ENCODE measurements at places on chromosomes 6 and 20.

DNA sequence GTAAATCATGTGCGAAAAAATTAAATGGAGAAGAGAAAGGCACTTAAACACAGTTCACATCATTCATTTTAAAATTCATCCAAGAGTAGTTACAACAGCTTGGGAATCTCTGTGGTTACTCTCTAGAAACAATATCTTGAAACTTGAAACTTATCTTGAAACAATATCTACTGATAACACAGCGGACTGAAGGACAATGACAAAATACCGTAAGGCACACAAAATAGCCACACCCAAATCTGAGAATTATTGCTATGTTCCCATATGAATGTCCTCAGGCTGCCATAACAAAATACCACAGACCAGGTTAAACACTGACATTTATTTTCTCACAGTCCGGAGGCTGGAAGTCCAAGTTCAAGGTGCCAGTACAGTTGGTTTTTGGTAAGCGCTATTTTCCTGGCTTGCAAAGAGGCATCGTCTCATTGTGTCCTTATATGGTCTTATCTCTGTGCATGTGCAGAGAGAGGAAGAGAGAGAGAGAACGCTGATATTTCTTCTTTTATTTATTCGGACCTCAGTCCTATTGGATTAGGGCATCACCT is 122.5 kb upstream of the BTBD3 start:
- DNase-seq: no peak

DNA sequence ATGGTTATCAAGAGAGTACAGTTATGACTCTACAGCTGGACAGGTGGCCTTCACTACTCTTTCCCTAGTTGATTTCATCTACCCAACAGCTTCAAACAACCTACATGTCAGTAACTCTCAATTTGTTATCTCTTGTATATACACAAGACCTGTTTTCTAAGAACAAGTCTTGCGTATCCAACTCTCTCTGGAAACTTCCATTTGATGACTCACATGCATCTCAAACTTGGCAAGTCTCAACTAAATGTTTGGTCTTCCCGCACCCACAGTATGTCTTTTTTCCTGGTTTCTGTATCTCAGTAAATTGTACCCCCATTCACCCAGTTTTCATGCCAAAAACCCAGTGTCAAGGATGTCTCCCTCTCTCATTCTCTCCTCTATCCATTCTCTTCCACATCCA is 97.7 kb downstream of the BTBD9 start:
- DNase-seq: no peak

- DNase-seq: no peak
Observed at GRCh38 chr6:151330130-151330696, 61.1 kb downstream of the ZBTB2 start.

DNA sequence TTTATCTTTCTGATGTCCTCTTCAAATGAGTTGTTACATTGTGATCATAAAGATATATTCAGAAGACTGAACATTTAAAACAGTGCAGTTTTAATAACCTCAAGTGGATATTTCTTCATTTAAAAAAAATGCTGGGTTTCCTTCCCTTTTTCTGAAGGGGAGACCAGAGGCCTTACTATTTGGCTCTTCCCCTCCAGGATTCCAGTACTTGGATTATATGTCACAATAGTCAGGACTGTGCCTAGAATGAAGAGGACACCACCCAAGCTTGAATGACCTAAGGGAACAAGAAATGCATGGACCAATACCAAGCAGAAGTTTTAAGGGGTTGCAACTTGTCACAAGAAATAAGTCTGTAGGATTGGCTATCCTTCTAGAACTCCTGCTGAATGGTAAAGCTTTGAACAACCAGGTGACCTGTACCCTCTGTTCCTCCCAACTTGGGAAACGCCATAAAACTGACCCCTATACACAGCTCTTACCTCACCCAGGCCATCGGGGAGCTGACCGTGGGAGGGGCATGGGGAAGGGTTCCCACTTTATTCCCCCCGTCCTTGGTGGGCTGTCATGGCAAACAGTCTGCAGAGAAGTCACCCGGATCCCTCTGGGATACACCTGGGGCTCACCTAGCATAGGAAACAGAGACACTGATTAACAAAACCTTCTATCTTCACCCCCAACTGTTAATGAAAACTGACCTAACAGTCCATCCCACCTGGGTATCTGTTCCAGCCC is 2.0 kb downstream of the FRS3 start:
- no peak for DNase-seq

GRCh38 chr6:117733341-117733740 is 58.1 kb downstream of the NUS1 start:
- DNase-seq: no peak

DNA sequence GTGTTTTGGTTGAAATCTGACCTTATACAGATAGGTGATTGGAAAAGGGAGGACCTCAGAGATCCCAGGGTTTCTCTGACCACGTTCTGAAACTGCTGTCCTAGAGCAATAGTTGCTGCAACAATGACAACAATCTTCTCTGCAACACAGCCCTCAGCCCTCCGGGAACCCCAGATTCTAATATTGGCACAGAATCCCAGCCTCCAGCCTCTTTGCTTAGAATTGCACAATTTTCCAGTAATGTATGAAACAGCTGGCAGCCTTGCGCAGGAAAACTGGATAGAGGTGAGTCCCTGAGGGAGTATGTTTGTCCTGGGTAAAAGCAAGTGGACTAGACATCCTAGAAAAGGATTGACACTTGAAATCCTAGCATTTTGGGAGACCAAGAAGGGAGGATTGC is 30.4 kb upstream of the PNRC1 start:
- peak; percentile 9 for DNase-seq

DNA sequence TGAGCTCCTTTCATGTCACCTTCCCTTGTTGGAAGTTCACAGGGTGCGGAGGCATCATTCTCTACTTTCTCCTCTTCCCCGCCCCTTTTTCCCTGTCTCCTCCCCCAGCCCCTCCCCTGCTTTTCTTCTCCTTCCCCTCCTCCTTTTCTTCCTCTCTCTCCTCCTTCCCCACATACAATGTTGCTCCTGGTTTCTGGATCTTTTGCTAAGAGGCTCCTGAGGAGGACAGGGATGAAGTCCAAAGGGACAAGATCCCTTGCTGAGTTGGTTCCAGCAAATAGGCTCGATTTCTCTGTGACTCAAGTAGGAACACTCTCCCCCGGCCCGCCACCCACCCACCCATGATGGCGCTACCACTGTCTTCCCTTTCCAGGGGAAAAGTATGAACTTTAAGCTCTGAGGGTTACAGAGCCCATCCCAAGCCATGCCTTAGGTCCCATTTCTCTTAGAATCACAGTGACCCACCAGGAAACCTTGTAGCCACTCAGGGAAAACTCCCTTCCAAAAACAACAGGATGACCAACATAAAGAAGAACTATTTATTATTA is 852 bp upstream of the TFEB start:
- no peak for DNase-seq

- DNase-seq: peak; percentile 25
Observed at GRCh38 chr20:57908704-57909630, 199.2 kb upstream of the PMEPA1 start.

DNA sequence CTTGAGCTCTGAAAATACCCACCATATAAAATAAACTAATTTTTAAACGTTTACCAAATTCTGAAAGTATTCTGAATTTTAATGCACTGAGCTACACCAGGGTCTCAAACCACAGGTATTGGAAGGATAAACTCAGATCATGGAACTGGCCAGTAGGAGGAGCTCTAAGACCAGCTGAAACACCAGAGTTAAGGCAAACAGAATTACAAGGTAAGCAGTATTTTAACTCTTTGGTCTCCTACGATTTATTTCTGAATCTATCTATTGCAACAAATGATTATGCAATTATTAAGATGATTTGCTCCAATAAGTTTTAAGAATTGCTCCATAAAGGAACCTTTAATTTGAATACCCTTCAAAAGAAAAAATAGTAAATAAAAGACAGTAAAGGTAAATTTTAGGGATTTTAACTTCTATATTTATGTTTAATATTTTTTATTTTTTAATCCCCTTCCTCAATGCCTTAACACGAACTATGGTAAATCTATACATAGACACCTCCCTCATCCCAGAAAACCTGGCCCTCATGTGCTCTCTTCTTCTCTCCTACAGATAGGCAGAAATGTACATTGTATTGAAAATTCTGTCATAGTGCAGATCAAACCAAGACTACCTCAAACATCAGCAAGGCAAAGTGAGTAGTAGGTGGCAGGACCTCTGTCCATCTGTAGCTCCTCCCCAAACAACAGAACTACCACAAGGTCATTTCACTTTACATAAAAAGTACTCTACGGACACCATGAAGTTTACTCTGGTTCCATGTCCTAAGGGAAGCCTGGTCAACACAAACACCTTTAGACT is 58.4 kb downstream of the SMLR1 start:
- peak; percentile 82 for DNase-seq

DNA sequence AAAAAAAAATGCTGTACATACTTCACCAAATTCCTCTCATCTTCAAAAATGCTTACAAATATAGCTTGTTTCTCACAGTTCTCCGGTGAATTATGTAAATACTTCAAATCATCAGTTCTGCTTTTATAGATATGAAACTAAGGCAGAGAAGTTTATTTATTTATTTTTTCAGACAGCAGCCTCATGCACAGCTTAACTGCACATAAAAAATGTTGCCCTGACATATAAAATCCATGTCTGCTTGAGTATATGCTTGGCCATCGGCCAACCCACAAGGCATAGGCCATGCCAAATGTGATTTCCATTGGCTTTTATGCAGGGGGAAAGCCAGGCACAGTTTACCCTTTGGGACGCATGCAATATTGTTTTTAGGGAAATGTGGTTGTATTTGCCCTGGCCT is 57.3 kb upstream of the PHACTR2 start:
- DNase-seq: no peak

GRCh38 chr6:15363164-15363522 is 117.3 kb downstream of the JARID2 start:
- no peak for DNase-seq
